T-cell (primary cell): ENCODE measurements at places on chromosomes 4 and X.

DNA sequence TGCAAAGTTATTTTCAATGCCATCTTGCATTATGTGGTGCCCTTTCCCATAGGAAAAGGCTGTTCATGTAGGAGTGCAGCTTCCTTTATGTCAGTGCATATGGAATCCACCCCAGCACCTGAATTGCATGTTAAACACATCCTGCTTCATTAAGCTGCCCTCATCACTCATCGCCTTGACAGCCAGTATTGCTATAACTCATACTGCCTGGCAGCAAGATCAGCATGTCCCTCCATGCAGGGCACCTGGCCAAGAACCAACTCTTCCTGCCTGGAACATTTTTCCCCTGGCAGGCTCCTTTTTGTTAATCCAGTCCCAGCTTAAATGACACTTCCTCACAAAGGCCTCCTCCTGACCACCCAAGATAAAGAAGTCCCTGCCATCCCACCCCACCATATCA, 23.5 kb upstream of the CA5B start:
- H3K4me3 ChIP-seq: no peak overlapping the region
- H3K27me3 ChIP-seq: no peaks in the 10 kb centered on the region
- H3K27ac ChIP-seq: no peak overlapping the region
- DNase-seq: no peak

DNA sequence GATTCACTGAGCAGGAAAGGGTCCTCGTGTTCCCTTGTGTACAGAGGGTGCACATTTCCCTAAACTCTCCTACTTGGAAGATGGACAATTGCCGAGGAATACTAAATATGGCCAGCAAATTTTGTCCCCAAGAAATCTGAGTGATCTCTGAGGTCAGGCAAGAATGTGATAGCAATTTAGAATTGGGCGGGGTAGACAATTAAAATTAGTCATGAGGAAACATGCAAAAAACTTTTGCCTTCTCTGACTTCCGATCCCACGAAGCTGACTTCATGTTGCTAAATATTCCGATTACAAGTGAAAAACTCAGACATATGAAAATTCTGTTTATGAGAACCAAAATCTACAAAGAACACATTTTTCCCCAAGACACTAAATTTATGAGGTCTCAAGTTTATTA, 453.9 kb upstream of the ZFP42 start:
- no peak overlapping the region for H3K4me3 ChIP-seq
- no peak overlapping the region for H3K27ac ChIP-seq
- H3K36me3 ChIP-seq: no peaks in the 10 kb centered on the region
- no peaks in the 10 kb centered on the region for H3K4me1 ChIP-seq

- DNase-seq: no peak
- no peak overlapping the region for H3K4me3 ChIP-seq
Measured at GRCh38 chrX:70669120-70669519, 224.5 kb downstream of the DLG3 start.

DNA sequence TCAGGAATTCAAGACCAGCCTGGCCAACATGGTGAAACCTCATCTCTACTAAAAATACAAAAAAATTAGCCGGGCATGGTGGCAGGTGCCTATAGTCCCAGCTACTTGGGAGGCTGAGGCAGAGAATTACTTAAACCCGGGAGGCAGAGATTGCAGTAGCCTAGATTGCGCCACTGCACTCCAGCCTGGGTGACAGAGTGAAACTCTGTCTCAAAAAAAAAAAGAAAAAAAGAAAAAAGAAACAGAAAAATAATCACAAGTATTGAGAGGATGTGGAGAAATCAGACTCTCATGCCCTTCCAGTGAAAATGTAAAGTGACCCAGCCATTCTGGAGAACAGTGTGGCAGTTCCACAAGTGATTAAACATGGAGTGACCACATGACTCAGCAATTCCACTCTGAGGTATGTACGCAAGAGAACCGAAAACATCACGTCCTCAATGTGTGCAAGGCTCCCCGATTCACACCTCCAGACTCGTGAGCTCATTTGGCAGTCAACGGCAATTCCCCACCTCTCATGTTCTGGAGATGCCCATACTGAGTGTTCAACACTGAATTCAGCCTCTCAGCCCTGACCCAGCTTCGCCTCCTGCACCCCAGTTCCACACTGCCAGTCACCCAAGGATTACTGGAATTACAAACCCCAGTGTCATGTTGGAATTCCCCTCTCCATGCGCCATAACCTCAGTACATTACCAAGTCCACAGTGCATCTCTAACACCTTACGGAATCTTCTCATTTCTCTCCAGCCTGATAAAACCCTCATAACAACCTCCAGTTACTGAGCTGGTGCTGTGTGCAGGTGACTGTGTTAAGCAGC, 21.1 kb downstream of the ACOX3 start:
- DNase-seq: no peak
- H3K36me3 ChIP-seq: peaks cover 21% of the 10 kb centered on the region
- H3K27ac ChIP-seq: no peak overlapping the region
- H3K4me3 ChIP-seq: no peak overlapping the region
- no peaks in the 10 kb centered on the region for H3K4me1 ChIP-seq

GRCh38 chrX:15017491-15017890, 144.3 kb downstream of the MOSPD2 start:
- no peaks in the 10 kb centered on the region for H3K27me3 ChIP-seq
- DNase-seq: no peak
- H3K4me1 ChIP-seq: no peaks in the 10 kb centered on the region
- H3K27ac ChIP-seq: no peak overlapping the region

GRCh38 chr4:16192057-16192456, 34.2 kb downstream of the TAPT1 start:
- H3K4me1 ChIP-seq: no peaks in the 10 kb centered on the region
- H3K27me3 ChIP-seq: no peaks in the 10 kb centered on the region
- DNase-seq: no peak
- H3K27ac ChIP-seq: no peak overlapping the region
